ENCODE measurements at places on chromosomes 6 and 20.

- no peak for DNase-seq
Observed at GRCh38 chr6:56766806-56767178, 124.1 kb upstream of the DST start.

DNA sequence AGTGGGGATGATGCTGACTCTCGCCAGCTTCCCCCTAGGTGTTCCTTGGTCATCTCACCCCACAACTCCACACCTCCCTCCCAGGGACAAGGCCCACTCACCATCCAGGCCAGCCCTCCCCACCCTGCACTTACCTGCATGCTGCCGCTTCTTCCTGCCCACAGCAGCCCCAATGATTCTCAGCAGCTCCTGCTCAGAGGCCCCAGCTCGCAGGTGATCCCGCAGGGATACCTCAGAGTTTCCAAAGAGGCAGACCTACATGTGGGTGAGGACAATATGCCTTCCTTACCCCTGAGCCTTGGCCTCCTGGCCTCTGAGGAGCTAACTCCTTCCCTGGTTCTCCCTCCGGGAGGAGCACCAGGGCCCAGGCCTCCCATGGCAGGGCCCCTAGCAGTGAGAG lies 24.6 kb downstream of the MOCS1 start:
- no peak for DNase-seq

DNA sequence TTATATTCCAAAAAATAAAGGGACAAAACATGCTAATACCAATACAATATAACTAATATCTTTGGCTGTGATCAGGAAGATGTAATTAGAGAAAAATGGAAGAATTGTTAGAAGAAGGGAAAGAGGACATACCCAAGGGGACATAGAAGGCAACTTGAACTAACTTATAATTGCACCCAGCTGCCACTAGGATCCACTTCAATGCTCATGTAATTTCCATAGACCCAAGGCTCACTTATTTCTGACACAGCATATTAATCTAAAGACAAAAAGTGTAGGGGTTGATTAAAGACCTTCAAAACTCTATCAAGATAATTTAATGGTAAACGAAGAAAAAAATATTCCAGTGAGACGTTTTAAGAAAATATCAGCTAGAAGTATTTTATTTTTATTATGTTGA lies 396.0 kb upstream of the ADGRB3 start:
- DNase-seq = no peak

DNA sequence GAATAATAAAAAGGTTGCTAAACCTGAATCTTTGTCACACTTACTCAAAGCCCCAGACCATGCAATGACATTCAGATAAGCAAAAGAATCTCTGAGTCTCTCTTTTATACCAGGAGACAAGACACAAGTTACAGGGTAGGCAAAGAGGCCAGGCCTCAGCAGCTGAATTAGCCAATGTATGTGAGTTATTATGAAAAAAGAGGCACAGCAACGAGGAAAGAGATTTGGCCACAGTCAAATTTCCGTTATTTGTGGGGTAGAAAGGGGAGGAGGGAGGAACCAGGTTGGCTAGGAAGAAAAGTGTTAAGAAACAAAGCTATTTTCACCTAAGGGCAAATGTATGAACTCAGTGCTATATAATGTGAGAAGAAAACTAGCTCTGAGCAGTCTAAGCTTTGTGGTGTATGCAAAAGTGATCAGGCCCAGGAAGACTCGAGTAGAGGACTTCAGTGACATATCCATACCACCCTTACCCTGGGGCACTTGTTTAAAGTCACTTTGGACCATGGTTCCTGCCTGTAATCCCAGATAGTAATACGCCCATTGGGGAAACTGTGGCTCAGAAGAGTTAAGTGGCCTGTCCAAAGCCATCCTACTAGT lies 19.1 kb downstream of the IPCEF1 start:
- DNase-seq = no peak

GRCh38 chr20:49982346-49983122 lies at the start of gene SNAI1:
Gene SNAI1, plus strand, starts transcription at chr20:49982980. Its CDS starts 80 bp downstream, at chr20:49983060.
- DNase-seq = peak; percentile 88

DNA sequence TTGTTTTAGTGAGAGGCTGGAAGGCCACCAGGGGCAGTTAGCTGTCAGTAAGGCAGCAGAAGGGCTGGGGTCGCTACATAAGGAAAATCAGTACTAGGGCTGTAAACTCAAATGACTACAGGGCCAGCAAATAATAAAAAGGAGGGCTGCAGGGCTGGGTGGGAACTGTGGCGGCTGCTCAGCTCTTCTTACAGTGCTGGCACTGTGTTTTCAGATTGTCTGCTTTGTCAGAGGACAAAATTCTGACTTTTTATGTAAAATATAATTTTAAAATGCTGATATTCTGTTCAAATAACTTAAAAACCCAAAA lies 23.2 kb downstream of the HLA-A start:
- DNase-seq = no peak

DNA sequence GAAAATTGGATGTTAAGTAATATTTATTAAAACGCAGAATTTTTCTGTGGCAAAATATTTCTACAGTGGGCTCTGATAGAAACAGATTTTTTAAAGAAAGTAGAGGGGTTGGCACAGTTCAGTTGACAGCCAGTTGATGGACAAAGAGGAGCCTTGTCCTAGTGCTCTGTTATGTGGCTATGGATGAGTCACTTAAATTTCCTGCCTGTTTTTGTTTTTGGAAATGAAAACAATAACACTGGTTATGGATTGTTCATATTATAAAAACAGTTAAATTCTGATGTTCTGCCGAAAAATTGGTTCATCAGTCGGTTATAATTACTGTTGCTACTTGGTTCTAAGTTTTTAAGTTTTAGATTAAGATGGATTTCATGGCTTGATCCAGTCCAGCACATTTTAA lies 42.8 kb downstream of the MYO6 start:
- no peak for DNase-seq

- no peak for DNase-seq
Observed at GRCh38 chr6:163716690-163717089, 302.2 kb downstream of the QKI start.

GRCh38 chr20:53411891-53412290 lies 181.7 kb downstream of the ZNF217 start:
- no peak for DNase-seq

- no peak for DNase-seq
Observed at GRCh38 chr6:82711971-82712370, 348.4 kb downstream of the TPBG start.

GRCh38 chr20:22582386-22582963 lies 1.9 kb downstream of the FOXA2 start:
- DNase-seq = no peak

DNA sequence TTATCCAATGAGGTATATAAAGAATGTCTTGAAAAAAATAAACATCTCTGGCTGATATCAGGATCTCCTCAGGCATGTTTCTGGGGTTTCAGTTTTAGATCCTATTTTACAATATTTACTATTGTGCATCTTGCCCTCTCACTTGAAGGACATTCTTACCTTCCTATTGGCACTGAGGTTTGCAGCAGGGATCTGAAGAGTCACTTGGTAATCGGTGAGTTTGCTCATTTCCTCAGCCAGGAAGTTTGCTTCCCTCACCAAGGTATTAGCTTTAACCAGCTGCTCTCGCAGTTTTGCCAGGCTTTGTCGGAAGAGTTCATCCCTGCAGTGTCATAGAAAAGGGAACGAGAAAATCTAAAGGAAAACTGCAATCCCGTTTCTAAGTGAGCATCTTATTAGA lies 101.9 kb upstream of the NUP153 start:
- no peak for DNase-seq

DNA sequence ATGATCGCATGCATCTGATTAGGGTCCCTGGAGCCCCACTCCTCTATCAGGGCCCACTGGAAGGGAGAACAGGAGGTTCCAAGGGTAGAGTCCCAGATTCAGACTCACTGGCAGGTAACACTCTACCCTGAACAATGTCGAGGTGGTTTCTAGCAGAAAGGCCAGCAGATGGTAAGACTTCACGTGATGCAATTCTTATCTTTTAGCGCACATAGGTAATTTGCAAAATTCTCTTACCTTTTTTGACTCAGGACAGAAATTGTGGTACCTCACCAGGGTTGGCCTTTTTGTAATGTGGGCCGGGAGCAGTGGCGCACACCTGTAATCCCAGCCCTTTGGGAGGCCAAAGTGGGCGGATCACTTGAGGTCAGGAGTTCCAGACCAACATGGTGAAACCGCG lies 228.1 kb upstream of the JARID2 start:
- DNase-seq = no peak

DNA sequence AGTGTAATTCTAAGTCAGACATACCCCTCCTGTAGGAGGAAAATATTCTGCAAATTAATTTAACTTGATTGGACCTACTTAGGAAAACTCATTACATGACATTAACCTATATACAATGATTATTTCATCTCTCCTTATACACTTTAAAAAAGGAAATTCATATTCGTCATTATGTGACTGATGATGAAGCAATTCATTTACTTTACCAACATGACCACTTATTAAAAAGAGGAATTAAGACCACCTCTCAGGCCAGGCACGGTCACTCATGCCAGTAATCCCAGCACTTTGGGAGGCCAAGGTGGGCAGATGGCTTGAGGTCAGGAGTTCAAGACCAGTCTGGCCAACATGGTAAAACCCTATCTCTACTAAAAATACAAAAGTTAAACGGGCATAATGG lies 11.6 kb downstream of the AKIRIN2 start:
- no peak for DNase-seq

GRCh38 chr6:73309535-73309784 lies 44.6 kb downstream of the DPPA5 start:
- DNase-seq = no peak

- DNase-seq = no peak
Observed at GRCh38 chr6:125814481-125814880, 23.7 kb downstream of the NCOA7 start.

DNA sequence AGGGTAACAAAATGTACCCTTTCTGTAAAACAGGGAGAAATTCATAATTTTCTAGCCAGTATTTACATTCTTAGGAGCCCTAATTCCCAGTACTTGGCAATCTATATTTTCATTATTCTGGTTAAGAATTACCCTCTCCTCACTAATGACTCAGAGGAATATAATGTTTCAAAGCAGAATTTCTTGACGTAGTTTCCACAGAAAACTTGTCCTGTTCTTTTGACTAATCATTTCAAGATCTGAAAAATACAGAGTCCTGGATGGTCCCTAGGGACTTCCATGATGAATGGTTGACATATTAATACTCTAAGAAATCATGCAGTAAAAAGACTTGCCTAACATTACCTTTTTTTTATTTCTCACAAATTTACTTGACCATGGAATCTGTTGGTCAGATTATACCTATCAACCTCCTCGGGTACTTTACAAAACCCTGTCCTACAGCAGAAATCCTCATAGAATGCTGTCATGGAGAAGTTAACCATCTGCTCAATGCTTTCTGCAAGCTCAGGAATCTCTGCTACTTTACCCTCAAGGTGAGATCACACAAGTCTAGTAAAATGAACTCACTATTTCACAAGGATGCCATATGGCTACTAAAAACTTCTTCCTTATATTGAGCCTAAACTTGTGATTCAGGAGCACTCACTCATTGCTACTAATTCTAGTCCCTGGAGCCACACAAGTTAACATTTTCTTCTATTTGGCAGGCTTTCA lies 202.1 kb upstream of the CNR1 start:
- no peak for DNase-seq

GRCh38 chr6:166595061-166595780 lies 8.7 kb upstream of the RAMACL start:
- no peak for DNase-seq

DNA sequence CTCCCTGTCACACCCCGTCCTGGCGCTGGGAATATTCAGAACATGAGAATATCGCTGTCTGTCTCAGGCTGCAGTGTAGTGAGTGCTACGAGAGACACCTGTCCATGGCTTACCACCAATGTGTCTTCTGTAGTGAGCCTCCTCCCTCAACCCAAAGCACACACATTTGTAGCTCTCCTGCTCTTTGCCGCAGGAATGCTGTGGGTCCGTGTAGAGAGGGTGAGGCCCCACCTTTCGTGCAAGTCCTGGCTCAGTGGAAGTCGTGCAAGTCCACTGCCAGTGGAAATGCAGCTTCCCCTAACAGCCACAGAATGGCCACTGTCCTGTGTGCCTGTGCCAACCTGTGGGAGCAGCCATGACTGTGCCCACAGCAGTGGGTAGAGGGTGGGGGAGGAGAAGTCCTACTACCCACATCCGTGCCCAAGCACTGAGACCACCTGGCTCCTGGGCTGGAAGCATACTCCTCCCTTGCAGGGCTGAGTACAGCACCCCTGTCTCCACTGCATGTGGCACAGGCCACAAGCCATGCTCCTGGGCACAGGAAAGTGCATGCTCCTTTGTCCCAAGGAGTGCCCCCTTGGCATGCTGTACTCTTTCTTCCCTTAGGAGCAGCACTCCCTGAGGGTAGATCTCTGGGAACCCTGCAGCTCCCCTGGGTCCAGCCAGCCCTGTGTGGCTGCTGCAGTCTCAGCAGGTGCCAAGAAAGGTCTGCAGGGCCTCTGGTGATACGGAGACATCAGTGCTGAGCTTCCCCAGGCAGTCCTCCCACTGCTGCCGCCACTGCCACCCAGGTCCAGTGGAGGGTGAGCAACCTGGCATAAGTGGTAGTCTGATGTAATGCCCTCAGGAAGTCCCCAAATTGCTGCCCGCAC lies 28.0 kb downstream of the IGF2R start:
- DNase-seq = no peak

DNA sequence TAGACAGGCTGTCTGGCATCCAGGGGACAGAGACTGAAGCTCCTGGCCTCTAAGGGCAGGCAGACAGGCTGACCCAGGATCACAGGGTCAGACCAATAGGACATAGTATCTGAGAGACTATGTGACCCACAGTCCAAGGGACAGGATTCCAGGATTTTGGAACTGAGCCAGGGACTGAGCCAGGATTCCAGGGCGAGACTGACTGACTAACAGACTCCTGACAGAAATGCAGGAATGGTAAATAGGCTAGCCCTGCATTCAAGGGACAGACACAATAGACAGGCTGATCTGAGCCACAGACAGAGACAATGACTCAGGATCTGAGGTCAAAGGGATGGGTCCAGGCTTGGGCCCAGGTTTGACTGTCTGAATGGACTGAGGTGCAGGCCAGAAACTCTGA lies 19.8 kb downstream of the XKR7 start:
- DNase-seq = no peak

- DNase-seq = no peak
Observed at GRCh38 chr6:36914227-36914794, 28.6 kb downstream of the C6orf89 start.

- peak; percentile 35 for DNase-seq
Observed at GRCh38 chr20:4613718-4614620, 107.7 kb upstream of the PRND start.

DNA sequence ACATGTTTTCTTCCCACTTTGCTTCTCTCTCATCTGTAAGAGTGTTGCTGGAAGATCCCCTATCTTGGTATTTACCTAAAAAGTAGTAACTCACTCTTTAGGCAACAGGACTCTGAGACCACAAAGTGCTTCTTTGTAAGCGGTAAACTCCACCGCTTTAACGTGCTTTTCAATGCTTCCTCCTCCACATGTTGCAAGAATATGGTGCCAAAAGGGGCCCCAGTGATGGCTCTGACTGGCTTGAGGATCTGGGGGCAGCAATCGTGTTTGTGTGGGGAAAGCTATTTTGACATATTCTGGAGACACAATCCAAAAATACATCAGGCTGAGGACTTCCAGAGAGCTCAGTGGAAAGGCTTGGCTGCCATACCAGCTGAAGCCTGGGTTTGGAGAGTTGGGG lies 12.4 kb upstream of the CPNE5 start:
- no peak for DNase-seq

Measured in activated naive CD8-positive, alpha-beta T cell treated with anti-CD3 and anti-CD28 coated beads for 36 hours (primary cell).